ENCODE measurements at places on chromosomes 1 and 21. TPM values are rescaled to one million over a fixed set of nuclear protein-coding genes. Genes with fewer than 3 reads are reported as not detected.

DNA sequence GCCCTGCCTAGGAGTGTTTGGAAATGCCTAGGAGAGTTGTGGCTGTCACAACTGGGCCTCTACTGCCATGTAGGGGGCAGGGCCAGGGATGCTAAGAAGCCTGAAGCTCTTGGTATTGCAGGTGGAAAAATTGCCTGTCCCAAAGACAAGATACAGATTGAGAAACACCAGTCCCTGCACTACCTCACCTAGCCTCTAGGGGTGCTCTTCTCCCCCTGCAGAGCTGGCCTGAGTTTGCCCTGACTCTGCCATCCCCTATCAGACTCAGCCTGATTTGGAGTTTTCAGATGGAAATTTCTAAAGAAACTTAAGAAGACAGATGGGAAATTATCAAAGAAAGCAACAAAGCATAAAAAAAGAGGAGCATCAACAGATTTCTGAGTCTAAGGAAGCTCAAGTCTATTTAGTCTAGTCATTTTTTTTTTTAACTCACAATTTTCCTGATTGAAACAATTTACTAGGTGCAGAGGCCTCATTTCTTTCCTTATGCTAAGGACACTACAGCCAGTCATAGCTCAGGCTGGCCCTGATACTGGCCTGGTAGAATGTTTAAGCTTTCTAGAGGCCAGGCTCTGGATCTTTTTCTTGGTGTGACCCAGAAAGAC lies 61.4 kb upstream of the LRRN2 start:
- peak; percentile 20 for DNase-seq

Gene RRP1B
- polyA plus RNA-seq, result 21.1 TPM

GRCh38 chr1:101250222-101250621 lies 13.4 kb downstream of the S1PR1 start:
- no peak for DNase-seq

Gene CDKN2C
- polyA plus RNA-seq, result 5.2 TPM

GRCh38 chr21:45225741-45226327 lies 61.9 kb downstream of the POFUT2 start:
- DNase-seq, result no peak

Gene LRRC71
- polyA plus RNA-seq, result 0.28 TPM

DNA sequence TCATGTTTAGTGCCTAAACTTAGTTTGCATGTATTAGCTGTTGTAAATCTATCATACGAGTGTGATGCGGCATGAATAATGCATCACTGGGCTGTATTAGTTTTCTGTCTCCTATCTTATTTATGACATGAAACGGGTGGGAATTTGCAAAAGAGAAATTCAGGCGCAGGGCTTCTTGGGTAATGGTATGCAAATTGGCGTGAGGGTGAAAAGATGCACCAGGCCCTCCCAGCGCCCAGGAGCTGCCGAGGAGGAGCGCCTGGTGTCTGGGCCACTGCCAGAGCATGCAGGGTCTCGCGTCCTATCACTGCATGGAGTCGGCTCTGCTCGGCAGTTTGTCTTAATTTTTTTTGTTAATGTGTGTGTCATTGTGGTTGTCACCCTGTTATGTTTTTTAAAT lies 82.9 kb upstream of the ACTL8 start:
- no peak for DNase-seq

GRCh38 chr1:187551061-187551460 lies 722.3 kb downstream of the PLA2G4A start:
- DNase-seq, result no peak

Gene FCRL1
- 0.52 TPM for polyA plus RNA-seq

- no peak for DNase-seq
These were observed 172.4 kb downstream of the NTMT2 start for GRCh38 chr1:170318141-170318540.

Gene COL16A1
- 188 TPM for polyA plus RNA-seq

Gene FMN2
- 1.8 TPM for polyA plus RNA-seq

- DNase-seq, result no peak
These were observed 38.5 kb downstream of the CHD5 start for GRCh38 chr1:6141592-6141991.

- peak; percentile 59 for DNase-seq
These were observed 386.2 kb upstream of the ADGRL2 start for GRCh38 chr1:81414488-81415015.

Gene ZNF684
- 5.6 TPM for polyA plus RNA-seq

Gene SOX13
- polyA plus RNA-seq, result 34.0 TPM

Gene GFI1
- polyA plus RNA-seq, result 5.0 TPM

DNA sequence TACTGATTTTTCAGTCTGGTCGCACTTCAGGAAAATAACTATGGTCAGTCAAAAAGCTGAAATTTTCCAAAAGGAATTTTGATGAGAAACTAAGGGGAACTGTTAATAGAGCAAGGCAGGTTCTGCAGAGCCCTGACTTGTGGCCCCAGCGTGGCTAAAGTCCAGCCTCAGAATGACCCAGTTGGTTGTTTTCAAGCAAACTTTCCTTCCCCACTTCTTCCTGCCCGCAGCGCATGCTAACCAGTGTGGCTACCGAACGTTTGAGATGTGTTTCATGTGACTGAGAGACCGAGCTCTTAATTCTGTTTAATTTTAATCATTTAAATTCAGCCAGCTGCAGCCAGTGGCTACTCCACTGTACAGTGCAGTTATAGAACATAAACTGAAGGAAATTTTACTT lies 6.2 kb upstream of the IL10RB start:
- DNase-seq, result peak; percentile 73

Gene RHD
- polyA plus RNA-seq, result 1.5 TPM

DNA sequence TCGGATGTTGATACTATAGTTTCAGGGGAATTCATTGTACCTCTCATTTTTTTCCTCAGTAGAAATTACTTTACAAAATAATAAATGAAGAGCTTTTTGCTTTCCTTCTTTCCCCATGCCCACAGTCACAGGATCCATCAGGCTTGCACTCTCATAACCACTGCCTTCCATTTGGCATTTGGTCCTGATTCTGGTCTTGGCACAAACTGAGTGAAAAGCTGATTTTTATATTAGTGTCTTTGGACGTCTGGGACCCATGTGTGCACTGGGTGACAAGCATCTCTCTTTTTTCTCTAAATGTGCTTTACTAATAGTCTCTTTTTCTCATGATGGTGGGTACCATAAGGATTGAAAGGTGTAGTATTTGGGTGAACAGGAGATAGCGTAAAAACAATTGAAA lies 2.8 kb downstream of the ELAVL4 start:
- no peak for DNase-seq

- no peak for DNase-seq
These were observed 40.6 kb downstream of the EEIG2 start for GRCh38 chr1:108600504-108600903.

DNA sequence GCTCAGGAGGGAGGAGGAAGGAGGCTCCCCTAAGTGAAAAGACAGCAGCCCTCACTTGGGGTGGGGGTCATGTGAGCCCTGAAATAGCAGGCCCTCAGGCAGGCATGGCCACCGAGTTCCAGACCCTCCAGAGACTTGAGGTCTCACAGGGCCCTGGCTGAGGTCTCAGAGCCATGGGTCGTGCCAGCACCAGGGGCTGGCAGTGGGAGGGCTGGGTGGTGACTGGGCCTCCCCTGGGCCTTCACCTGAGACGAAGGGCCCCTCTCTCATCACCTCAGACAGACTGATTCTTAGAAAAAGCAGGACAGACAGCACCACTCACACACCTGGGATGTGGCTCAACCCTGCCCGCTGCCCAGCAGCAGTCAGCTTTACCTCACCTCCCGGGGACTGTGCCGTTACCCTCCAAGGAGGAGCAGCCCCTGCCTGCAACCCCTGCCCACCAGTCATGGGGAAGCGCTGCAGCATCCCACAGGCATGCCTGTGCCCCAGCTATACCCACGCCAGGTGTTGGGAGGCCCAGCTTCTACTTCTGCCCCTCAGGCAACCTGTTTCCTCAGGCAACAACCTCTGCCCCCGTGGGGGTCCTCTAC lies 42.6 kb upstream of the LRP8 start:
- no peak for DNase-seq

DNA sequence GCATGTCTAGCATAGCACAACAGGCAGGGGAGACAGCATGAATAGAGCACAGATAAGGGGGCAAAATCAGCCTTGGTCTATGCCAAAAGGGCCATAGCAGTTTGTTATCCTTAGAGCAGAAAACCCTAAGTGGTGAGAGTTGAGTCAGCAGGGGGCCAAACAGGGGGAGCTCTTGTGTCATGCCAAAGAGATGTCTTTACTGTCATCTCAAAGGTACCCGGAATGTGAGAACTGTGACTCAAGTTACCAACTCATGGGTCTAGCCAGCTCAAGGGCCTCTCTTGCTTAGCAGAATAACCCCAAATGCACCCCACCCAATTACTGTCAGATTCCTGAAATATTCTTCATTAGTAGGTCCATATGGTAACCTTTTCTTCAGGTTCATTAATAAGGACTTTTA lies 45.9 kb upstream of the NRDC start:
- DNase-seq, result no peak

Gene RPAP2
- 21.8 TPM for polyA plus RNA-seq

DNA sequence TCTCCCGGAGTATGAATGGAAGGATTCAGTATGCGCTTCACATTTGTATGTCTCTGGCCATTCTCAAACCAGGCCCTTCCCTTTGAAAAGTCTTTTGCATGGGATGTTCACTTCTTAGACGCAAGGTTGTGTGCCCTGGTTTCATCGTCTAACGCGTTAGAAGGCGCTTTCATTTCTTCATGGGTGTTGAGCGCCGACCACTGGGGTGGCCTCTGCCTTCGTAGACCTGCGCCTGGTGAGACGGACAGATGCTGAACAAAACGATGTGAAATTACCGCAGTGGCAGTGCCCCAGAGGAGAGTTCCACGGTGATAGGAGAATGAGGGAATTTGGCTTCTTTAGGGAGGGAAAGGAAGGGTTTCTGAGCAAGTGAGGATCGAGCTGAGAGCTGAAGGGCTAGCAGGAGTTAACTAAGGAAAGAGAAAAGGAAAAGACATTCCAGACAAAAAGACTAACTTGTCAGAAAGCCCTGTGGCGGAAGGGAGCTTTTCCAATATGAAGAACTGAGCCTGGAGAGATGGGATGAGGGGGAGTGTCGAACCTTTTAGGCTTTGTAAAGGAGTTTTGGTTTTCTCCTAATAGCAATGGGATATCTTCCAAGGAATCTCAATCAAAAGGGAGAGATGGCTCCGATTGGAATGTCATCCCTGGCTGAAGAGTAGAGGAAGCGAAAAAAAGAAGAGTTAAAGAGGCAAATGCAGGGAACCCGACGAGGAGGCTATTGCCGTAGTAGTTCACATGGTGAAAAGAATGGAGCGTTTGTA lies 951 bp downstream of the GGPS1 start:
- no peak for DNase-seq
